ENCODE measurements at places on chromosomes 12 and 14.

GRCh38 chr14:83006121-83006670 is 1472.5 kb upstream of the SEL1L start:
- no peak for DNase-seq

DNA sequence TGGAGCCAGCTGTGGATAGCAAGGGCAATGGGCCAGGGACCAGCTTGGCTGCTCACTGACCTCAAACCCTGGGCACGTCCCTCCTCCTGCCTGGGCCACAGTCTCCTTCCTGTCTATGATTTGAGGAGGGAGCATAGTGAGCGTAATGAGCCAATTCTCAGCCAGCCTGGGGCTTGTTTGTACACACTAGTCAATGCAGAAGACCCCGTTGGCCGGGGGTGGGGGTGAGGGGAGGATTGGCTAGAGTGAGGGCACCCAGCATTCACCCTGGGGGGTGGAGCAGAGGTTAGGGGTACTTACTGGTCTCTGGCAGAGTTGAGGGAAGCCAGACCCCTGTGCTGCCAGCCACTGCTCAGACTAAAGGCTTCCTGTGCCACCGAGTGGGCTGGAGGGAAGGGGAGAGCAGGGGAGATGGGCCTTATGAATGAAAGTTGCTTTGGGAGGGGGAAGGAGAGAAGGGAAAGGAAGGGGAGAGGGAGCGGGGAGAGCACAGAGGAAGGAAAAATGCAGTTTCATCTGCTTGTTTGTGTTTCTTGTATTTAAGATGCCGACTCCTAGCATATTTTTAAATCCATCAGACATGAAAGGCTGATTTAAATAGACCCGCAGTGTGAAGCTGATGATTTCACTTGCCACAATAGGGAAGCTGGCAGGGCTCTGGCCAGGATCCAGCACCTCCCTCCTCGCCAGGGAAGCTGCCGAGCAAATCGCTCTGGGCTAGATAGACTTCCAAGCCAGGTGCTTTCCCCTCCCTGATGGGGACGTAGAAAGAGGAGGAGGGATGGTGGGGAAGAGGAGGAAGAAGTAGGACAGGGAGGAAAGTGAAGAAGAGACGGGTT is 114.0 kb downstream of the PRMT8 start:
- no peak for DNase-seq

DNA sequence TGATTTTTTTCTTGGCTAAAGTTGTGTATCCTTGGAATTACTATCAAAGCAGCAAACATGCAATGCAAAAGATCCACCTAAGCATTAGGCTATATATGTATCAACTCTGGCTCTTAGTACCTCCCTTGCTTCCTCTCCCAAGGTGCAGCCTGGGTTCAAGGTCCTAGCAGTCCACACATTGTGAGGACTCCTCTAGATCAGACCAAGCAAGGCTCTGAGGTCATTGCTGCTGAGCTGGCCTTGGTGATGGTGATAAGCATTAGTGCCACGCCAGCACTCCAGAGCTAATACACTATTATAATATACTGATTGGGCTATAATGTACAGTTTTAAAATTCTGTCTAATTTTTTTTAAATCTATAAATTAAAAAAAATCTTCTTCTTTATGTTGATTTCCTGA is 196.9 kb upstream of the BTG1 start:
- DNase-seq = no peak

DNA sequence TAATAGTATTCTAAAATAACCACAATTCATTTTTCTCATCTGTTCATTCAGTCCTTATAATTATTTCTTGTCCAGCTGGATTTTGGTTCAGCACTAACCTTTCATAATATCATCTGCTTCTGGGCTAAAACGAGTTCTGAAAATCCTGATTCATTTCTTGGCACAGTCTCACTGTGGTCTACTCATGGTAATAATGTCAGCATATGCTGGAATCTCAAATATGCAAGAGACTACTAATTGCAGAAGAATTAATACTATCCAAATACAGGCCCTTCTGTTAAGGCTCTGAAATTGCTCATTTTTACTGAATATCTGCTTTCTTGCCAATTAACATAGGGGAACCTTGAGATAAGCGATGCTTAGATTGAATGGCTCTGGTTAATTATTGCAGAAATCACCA is 597.1 kb downstream of the RPL10L start:
- no peak for DNase-seq

DNA sequence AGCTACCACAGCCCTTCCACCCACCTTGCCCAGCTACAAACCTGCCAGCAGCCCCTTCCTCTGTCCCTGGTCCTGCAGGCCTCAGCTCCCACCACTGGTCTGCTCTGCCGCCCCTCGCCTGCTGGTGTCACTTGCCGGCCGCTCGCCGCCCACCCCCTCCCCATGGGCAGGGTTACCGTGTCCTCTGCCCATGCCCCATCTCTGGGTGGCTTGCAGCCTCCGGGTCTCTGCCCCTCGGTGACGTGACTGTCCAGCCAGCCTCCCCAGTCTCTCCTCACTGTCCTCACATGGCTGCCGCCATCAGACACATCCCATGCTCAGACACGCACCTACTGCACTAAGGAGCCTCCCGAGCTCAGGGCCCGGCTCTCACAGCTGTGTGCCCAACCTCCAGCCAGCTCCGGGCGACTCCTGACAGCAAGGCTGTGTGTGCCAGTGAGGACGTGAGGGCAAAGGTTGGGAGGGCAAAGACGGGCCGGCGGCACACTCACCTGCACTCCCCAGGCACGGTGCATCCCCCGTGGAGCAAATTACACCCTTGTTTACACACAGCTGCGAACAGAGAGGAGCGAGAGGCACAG is 13.4 kb downstream of the JAG2 start:
- no peak for DNase-seq

DNA sequence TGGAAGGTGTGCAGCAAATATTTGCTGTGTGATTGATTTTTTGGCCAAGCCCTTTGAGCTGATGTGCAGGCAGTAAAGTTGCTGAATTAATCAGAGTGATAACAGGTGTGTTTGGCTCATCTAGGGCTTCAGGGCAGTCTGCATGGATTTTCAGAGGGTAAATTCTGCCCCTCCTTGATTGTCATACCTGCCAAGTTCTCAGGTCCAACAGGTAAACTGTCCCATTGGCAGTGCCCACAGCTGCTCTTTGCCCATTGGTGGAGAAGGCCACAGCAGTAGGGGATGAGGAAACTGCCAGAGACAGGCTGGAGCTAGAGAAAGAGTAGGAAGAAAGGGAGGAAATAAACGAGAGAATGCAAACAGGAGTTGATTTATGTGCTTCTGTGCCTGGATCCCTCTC is 33.6 kb downstream of the TEP1 start:
- no peak for DNase-seq

- no peak for DNase-seq
These were observed 145.0 kb downstream of the CAND1 start for GRCh38 chr12:67414011-67414715.

- DNase-seq = no peak
These were observed 130.8 kb upstream of the PTPRQ start for GRCh38 chr12:80313209-80313608.

GRCh38 chr12:15650399-15651128 is 138.6 kb downstream of the EPS8 start:
- no peak for DNase-seq

DNA sequence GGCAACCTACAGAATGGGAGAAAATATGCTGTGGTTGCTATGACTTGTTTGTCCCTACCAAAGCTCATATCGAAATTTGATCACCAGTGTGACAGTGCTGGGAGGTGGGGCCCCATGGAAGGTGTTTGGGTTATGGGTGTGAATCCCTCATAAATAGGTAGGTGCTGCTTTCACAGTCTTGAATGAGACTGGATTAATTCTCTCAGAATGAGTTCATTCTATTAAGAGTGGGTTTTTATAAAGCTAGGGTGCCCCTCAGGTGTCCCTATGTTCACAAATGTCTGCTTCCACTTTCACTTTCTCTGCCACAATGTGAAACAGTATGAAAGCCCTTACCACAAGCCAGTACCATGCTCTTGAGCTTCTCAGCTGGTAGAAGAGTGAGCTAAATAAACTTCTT is 133.5 kb downstream of the CPNE8 start:
- DNase-seq = peak; percentile 49

GRCh38 chr14:33210311-33210710 is 271.6 kb downstream of the NPAS3 start:
- DNase-seq = no peak

DNA sequence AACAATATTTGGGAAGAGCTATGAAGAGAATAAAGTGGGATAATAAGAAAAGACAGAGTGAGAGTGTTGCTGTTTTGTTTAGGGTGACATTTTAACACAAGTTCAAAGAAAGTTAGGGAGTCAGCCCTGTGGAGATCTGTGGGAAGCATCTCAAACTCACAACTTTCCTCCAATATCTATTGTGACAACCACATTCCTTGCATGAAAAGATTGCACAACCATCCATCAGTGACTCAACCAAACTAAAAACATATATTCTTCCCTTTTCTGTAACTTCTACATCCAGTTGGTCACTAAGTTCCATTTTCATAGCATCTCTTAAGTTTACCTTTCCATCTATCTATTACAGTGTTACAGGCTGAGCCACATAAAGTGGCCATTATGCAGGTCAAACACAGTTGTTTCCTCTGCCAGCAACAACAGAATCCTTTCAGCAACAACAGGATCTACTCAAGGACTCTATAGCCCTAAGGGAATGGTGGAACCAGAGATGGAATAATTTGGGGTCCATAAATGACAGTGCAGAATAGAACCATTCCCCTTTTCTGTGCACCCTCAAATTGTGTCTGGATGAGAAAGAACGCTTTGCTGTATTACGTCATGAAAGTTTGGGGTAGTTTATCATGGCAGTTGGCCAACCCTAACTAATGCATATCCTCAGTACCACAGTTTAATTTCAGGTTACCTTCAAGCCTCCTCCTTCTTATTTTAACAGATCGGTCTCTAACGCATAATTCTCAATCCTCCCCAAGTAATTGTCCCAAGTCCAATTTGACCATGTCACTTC is 118.8 kb downstream of the ST8SIA1 start:
- no peak for DNase-seq

GRCh38 chr12:54431911-54432814 is 13.1 kb upstream of the ITGA5 start:
- no peak for DNase-seq

- DNase-seq = no peak
These were observed 59.4 kb downstream of the EML1 start for GRCh38 chr14:99852578-99852977.

DNA sequence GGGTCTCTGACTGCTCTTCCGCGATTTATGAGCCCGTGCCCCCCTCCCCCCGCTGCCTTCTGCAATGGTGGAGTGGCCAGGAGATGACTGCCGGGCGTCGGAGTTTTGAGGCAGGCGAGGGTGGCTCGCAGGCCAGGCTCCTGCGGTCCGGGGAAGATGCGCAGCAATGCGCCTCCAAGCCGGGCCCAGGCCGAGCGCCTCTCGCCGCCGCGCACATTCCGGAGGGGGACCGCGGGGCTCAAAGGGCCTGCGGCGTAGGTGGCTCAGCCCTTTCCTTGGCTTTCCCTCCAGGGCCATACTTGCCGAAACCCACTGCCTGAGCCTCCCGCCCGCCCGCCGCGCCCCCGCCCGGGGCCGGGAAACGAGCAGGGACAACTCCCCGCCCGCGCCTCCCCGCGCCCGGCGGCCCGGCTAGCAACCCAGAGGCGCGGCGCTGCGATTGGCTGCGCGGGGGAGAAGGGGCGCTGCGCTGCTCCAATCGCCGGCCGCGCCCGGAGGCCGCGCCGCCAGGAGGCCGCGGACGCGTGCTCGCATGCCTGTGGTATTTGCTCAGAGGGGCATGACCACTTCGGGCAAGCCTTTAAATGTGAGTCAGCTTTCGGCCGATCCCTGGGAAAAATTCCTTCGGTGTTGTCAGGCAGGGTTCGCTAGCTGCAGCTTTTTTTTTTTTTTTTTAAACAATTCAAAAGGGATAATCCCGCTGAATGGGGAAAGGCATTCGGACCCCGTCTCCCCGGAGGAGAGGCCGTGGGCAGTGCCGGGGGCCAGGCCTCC is 157.9 kb upstream of the PARP11 start:
- peak; percentile 78 for DNase-seq

- DNase-seq = no peak
These were observed 217.3 kb upstream of the EEA1 start for GRCh38 chr12:93146263-93146939.

DNA sequence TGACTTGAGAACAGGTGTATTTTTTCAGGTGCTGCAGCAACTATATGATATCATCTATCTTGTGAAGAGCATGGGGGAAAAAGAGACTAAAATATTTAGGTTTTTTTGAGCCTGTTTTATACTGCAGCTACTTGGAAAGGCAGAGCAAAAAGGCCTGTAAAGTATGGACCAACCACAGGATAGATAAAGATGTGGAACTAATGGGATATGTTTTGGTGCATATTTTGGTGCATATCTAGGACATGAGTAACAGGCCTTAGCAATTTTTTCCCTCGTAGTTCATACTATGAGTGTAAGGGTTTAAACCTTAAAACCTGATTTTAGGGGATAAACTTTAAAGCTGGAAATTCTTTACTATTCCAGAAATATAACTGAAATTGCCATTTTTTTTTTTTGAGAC is 6.0 kb upstream of the GTSF1 start:
- DNase-seq = no peak

DNA sequence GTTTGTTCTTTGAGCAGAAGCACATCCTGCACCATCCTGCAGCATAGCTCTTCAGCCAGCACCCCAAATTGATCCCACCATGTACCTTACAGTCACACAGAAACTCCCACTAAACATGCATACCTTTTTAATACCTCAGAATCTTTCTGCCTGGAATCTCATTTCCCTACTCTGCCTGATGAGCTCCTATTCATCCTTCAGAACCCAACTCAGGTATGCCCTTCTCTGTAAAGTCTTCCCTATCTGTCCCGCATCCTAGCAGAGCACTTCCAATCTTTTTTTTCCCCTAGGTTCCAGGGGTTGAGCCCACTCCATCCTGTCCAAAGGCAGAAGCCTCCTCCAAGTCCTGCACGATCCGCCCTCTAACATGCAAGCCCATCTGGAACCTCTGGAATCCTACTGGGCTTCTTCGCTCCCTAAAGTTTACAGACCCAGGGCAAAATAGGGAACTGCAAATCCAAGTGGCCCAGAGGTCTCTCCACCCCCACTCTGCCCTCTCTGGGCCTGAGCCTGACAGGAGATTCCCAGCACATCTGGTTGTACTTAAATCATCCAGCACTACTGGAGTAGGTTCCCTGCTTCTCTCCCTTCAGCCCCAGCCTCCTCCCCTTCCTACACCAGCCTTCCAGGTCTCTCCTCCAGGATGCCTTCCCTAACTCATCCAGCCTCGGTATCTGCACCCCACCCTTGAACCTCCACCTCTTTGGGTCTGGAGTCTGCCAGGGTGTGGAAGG is 4.1 kb upstream of the FIGNL2 start:
- DNase-seq = no peak

- DNase-seq = no peak
These were observed 91.7 kb downstream of the STXBP6 start for GRCh38 chr14:24958271-24958670.

DNA sequence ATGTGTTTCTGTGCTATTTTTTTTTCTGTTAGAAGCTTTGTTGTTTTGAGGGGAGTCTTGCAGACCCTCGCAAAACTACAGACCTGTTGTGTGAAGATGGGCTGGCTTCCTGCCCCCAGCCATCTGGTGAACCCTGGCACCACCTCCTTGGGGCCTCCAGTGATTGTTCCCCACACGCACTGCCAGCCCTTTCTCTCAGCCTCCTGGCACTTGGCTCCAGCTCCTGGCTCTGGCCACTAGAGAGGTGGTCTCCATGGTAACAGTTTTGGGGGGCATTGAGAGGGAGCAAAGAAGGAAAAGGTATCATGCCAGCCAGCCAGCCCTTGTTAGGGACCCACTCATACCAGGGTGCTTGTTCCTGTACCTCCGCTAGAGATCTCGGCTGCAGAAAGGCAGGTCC is 176.4 kb upstream of the RPH3A start:
- no peak for DNase-seq

- DNase-seq = no peak
These were observed 57.1 kb upstream of the PCED1B start for GRCh38 chr12:47022296-47022695.
